ENCODE measurements at places on chromosomes 11 and 22.
A peak's percentile ranks its signal among the peaks of the same experiment; 100 is the strongest.

- DNase-seq: peak; percentile 13
These were observed 516.8 kb upstream of the FAT3 start for GRCh38 chr11:91707652-91708482.

- DNase-seq: no peak
These were observed 100.8 kb downstream of the PRMT3 start for GRCh38 chr11:20488352-20488751.

DNA sequence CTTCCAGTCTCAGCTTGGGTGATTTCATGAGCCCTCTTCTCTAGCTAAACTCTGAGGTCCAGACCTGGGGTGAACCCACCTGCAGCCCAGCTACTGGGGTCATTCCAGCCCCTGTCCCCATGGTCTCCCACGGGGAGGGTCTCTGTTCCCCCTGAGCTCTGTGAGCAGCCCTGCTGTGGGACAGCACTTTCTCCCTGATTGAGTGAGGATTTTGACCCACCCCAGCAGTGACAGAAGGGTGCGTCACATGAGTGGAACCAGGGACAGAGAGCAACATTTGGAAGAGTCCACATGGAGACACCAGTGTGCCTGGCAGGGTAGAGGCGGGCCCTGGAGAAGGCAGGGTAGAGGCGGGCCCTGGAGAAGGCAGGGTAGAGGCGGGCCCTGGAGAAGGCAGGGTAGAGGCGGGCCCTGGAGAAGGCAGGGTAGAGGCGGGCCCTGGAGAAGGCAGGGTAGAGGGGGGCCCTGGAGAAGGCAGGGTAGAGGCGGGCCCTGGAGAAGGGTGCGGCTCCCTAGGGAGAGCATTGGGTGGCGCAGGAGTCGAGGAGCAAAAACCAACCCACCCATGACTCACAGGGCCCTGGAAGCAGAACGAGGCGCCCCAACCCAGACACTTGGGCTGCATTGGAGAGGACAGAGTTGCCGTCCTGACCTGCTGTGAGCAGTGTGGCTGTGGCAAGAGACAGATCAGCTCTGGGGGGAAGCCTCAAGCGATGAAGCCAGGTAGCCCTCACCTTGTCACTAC, 227.7 kb upstream of the B3GAT1 start:
- peak; percentile 84 for DNase-seq

DNA sequence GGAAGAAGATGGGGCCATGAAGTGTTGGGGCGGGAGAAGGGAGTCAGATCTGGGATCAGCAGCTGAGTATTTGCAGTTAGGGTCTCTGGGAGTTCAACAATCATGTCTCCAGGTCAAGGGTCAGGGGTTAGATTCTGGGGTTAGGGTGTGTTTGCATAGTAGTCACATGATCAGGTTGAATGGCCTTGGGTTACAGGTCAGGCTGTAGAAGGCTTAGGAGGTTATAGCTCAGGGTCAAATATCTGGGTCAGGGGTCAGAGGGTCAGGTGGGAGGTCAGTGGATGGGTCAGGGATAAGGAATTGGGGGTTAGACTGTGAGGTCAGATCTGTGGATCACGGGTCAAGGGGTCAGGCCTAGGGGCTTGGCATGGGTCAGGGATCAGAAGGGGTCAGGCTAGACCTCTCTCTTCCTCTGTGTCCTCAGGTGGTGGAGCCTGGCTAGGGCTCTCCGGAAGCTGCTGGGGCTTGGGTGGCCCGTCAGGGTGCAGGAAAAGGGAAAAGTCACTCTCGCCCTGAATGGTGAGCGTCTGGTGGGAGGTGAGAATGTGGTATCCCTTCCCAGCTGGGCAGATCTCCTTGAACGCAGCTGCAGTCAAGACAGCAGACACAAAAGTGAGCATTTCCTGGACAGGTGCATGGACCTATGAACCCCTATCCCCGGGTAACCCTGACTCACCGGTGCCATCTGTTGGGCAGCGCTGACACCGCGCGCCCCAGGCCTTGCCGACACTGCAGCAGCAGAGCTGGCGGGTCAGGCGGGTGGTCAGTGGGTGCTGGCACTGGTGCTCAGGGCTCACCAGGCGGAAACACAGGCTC, 6.4 kb downstream of the LTBP3 start:
- peak; percentile 92 for DNase-seq

GRCh38 chr11:35363246-35363801, 56.0 kb downstream of the SLC1A2 start:
- no peak for DNase-seq

- no peak for DNase-seq
These were observed 53.2 kb downstream of the HIRA start for GRCh38 chr22:19378344-19378674.

- DNase-seq: no peak
These were observed 312.1 kb downstream of the NTM start for GRCh38 chr11:131682373-131683015.

- peak; percentile 63 for DNase-seq
These were observed 59.9 kb downstream of the TRAF6 start for GRCh38 chr11:36450110-36450572.

- DNase-seq: no peak
These were observed 24.2 kb downstream of the EIF4G2 start for GRCh38 chr11:10784232-10785145.

DNA sequence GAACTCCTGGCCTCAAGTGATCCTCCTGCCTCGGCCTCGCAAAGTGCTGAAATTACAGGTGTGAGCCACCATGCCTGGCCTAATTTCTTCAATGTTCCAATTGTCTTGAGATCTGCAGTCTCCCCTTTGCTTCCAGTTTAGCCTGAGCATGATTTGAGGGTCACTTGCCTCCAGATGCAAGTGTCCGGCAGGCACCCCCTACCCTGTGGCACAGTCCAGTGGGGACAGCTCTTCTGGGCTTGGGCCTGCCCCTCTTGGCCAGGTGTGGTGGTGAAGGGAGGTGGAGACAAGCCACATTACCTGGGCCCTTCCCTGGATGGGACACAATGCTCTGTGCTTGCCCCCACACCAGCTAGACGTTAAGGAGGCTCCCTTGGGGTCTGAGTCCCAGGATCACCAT, 21.3 kb upstream of the CACNG2 start:
- DNase-seq: no peak

- no peak for DNase-seq
These were observed 24.9 kb downstream of the SCUBE2 start for GRCh38 chr11:9066433-9066925.

GRCh38 chr11:76837696-76838677, 22.7 kb upstream of the ACER3 start:
- DNase-seq: peak; percentile 38

DNA sequence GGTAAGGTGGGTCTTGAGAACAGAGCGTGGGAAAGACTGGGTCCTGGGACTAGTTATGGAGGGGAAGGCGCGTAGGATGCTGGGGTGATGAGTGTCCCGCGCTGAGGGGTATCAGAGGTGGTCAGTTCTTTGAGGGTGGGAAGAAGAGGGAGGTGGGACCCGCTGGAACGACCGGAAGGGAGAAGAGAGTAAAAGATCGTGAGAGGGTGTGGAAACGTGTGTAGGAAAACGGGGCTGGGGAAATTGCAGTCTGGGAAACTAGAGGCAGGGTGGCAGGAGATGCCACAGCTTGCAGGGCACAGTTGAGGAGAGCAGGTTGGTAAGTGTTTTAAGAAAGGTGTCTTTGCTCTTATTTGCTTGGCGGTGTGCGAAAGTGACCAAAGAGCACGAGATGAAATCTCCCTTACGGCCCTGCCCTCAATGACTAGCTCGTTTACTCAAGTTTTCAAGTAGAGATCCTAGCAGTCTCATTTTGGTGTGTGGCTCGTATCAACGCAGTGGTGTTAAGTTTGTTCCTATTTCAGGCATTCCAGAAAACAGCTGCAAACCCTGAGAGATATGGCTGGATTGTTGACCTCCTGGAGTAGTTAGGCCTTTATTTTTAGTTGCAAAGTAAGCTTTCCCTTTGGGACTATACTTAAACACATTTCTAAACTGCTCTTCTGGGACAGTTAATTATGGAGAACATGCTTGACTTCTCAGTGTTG, 615 bp downstream of the STT3A start:
- DNase-seq: no peak

DNA sequence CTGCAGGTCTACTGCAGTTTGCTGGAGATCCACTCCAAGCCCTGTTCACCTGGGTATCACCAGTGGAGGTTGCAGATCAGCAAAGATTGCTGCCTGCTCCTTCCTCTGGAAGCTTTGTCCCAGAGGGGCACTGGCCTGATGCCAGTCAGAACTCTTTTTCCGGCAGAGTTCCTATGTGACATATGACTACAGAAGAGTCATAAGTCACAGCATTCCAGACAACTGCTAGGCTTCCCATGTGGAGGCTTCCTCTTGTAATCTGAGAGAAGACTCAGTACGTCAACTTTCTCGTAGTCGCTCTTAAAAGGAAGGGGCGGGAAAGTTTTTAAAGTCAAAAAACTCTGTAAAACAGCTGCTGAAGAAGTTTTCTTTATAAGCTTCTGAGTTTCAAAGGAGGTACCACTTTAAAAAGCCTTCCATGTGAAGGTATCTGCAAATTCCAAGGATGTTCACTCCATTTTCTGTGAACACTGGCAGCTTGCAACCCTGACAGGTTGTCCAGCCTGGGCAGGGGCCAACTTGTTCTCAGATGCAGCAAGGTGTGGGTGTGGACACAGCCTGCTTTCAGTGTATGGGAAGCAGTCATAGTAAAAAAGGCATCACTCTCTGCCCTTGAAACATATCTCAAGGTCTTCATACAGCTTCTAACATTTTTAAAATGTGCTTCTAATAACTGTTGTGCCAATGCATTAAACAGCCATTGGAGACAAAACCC, 97.8 kb downstream of the ME3 start:
- DNase-seq: no peak

DNA sequence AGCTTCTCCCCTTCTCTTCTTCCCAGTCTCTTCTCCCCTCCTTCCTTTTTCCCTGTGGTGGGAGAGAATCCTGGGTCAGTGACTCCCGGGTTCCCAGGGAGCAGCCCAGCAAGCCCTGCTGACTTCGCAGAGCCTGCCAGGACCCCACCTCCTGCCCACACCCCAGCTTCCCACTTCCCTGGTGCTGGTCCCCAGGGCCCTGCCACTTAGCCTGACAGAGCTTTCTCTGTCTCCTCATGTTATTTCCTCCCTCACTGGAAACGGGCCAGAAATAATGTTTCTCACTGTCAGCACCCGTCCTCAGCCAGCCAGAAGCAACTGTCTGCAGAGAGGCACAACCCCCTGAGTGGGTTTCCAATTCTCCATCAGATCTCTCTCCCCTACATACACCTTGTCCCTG, 27.1 kb downstream of the C11orf96 start:
- DNase-seq: no peak

- DNase-seq: no peak
These were observed 2.9 kb downstream of the PKNOX2 start for GRCh38 chr11:125167292-125167953.

GRCh38 chr22:19811211-19811621, 43.5 kb downstream of the GNB1L start:
- no peak for DNase-seq

DNA sequence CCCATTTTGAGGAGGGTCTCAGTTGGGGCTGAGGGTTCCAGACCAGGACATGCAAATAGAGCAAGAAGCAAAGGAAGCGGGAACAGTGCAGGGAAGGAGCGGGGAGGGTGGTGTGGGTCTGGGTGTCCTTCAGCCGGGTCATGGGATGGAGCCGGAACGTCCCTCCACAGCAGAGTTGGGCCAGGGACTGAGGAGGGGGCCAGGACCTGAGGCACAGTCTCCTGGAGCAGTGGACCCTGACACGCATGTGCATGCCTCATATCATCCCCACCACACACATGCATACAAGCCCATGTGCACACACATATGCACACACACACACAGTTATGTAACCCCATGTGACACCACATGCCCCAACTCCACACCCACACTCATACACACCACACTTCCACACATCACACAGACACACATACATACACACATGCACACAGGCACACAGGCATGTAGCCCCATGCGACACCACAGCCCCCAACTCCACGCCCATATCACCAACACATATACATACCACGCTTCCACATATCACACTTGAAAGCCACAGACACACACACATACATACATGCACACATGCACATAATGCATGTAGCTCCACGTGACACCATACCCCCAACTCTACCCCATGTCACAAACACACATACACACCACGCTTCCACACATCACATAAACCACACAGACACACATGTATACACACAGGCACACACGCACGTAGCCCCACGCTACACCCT, 1026.6 kb downstream of the BRD1 start:
- no peak for DNase-seq

GRCh38 chr11:72381584-72382090, 52.7 kb downstream of the CLPB start:
- DNase-seq: no peak

DNA sequence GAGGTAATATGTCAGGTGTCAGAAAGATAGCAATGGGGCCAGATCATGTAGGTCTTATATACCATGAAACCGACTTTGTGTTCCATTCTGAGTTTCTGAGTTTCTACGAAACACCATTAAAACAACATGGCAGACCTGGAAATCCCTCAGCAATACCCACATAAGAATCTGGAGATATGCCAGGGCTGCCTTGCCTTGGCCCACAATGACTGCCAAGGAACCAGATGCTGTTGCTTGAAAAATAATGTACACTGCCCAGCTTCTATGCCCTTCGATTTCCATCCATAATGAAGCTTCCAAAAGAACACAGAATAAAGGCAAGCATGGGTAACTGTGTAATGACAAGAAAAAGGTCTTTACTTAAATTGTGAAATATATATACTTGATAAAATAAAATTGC, 277.4 kb downstream of the SOX6 start:
- no peak for DNase-seq

- peak; percentile 45 for DNase-seq
These were observed 77.9 kb downstream of the BTBD10 start for GRCh38 chr11:13384908-13385640.

DNA sequence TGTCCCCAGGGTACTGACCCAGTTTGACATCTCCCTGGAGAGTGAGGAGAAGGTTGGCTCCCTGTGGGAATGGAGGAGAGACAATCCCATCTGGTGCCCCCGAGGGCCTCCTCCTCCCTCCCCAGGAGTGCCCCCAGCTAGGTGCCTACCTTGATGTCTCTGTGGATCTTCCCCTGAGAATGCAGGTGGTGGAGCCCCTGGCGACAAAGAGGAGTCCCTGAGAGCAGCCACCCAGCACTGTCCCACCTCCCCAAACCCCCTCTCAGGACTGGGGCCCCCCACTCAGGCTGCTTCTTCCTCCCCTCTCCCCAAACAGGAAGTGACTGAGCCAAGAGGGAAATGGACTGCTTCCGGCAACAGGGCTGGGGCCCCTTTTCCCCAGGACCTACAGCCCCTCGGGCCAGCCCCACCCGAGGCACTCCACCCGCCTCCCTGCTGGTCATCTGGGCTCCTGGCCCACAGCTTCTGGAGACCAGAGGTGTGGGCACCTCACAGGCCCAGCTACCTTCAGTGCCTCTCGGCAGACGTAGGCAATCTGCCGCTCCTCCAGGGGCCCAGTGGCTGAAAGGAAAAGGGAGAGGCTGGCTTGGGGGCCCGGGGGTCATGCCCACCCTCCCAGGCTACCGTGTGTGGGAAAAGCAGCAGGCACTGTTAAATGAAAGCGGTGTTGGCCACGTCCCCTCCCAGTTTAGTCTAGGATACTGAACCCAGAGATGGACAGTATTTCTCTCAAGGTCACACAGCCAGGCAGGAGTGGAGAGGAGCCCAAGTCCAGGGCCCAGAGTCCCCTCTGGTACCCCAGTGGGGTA, 1.2 kb downstream of the MAP4K2 start:
- DNase-seq: no peak

GRCh38 chr22:17120711-17121232, 388 bp downstream of the TMEM121B start:
- DNase-seq: no peak
